ENCODE measurements at places on chromosomes 2 and 18.

DNA sequence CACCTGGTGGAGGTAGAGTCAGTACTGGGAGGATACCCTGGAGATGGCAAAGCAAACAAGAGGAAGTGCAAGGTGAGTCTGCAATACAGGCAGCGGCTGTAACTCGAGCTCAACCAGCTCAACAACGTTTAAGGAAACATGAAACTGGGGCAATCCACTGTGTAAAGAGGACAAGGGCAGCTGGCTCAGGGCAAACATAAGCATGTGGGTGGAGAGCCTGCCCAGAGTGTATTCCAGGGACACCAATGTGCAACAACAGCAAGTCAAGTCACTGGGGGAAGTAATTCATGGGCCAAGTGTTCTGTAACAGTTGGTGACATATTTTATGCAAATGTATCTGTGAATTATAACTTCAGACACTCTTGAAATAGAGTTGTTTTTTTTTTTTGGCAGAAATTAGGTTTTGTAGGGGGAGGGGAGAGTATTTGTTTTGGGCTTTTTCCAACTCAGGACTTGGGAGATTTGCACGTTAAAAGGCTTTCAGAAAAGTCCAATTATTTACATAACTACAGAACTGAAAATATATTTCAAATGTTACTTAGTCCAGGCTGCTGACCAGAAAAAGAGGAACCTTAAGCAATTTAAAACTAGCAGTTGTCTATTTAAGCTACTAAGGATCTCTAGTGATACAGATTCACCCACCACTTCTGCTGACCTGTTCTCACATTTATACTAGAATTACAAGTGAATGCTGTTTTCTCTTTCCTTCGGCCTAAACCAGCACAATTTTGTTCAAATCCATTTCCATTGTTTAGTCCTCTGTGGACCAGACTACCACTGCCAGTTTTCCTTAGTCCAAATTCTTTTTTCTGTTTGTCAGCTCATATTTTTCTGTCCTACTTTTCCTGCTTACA is 18.6 kb downstream of the NRXN1 start:
- no peak for DNase-seq

GRCh38 chr2:187842978-187843847 is 289.0 kb upstream of the TFPI start:
- no peak for DNase-seq

GRCh38 chr2:218557941-218558340 is 10.2 kb downstream of the USP37 start:
- DNase-seq: no peak

- no peak for DNase-seq
Observed at GRCh38 chr2:99181624-99182000, 628 bp downstream of the MRPL30 start.

GRCh38 chr2:36469710-36470109 is 114.1 kb downstream of the CRIM1 start:
- DNase-seq: no peak

GRCh38 chr2:240994171-240994896 is 4.1 kb upstream of the SNED1 start:
- DNase-seq: no peak

- DNase-seq: peak; percentile 73
Observed at GRCh38 chr2:74553892-74554819, at the start of the genes DOK1 and LOXL3. Gene DOK1, plus strand, starts transcription at chr2:74554720. Its CDS starts 35 bp downstream, at chr2:74554755. Gene LOXL3, minus strand, starts transcription at chr2:74553942. Its CDS starts 1,308 bp downstream, at chr2:74552634.

GRCh38 chr18:31190919-31191318 is 28.3 kb upstream of the DSC1 start:
- DNase-seq: no peak

- DNase-seq: no peak
Observed at GRCh38 chr2:164840458-164840929, 1.1 kb downstream of the COBLL1 start.

DNA sequence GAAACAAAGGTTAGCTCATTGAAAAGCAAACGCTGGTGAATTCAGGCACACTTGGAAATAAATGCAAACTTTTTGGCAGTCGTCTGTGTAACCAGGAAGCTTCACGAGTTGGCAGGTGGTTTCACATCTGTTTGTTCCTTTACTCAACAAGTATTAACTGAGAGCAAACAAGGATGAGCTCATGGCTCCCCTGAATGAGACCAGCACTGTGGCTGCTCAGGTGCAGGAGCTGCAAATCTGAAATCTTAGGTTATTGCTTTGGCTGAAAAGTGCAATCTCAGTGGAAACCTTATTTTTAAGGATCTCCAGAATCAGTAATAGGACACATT is 46.3 kb downstream of the SH3RF3 start:
- DNase-seq: no peak

DNA sequence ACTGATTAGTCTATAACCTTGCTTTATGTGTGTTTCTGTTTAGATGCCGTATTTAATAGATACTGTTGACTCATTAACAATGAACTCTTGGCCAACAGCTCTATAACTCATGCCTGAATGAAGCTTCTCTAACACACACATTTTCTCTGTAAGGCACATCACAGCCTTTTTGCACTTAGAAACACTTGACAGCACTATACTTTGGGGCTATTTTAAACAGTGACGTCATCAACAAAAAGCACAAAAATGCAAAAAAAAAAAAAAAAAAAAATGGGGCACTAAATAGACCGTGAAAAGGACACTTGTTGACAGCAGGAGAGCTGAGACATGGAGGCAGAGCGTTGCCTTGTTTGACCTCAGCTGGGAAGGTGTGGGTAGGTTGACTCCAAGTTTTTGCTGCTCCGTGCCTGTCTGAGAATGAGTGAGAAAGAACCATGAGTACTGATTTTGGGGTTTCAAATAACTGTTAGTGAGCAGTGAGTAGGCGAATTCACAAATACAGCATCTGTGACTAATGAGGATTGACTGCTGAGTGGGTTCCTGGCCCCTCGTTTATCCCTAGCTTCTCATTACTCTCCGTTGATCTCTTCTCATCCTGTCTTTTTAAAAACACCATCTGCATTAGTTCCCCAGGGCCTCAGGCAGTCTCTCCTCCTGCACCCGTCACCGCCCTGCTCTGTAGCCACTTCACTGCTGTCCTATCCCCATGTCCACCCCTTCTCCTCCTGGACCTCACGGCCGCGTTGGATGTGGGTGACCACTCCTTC is 24.4 kb downstream of the SPP2 start:
- no peak for DNase-seq

DNA sequence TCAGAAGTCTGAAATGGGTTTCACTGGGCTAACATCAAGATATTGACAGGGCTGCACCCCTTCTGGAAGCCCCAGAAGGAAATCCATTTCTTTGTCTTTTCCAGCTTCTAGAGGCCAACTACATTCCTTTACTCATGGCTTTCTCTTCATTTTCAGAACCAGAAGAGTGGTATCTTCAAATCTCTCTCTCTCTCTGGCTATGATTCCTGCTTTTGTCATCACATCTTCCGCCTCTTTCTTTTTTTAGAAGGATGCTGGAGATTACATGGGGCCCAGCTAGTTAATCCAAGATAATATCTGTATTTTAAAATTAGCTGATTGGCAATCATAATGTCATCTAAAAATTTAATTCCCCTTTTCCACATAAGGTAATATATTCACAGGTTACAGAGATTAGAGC is 23.8 kb downstream of the COL5A2 start:
- no peak for DNase-seq

DNA sequence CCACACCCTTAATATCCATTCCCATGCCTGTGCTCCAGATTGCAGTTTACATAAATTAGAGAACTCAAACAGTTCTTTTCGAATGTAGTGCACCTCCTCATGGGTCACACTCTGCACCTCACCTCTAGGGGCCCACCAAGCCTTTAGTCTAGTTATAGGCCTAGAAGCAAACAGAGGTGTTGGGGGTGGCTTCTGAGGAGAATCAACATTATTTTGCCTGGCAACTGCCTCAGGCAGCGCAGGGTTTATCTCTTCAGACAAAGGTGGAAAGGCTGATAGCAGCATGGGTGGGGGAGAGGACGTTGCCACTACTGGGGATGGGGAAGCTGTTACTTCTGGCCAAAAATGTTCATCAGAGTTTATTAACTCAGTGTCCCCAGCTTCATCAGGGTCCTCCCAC is 5.0 kb upstream of the GYPC start:
- DNase-seq: no peak

DNA sequence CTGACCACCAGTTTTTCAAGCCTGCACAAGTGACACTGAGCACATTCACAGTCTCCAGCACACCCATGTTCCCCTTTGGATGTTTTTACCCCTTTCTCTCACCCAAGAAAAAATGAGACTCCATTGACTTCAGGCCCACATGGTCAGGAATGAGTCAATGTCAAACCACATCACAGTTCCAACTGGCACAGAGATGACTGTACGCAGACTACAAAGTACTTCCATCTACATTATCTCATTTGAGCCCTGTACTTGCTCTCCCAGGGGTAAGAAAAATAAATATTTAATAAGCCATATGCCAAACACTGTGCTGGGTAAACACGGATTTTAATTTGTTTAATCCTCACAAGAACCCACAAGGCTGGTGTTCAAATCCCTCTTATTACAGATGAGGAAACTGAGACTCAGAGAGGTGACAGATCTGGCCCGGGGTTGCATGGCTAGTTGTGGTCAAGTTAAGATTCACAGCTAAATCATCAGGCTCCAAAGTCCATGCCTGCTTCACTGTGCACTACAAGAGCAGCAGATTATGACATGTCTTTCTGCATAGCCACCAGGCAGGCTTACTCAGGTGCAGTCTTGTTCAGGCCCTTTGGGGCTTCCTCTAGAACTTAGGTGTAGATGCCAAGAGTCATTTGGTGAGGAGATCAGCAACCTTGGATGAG is 106.1 kb downstream of the TXNL1 start:
- no peak for DNase-seq

DNA sequence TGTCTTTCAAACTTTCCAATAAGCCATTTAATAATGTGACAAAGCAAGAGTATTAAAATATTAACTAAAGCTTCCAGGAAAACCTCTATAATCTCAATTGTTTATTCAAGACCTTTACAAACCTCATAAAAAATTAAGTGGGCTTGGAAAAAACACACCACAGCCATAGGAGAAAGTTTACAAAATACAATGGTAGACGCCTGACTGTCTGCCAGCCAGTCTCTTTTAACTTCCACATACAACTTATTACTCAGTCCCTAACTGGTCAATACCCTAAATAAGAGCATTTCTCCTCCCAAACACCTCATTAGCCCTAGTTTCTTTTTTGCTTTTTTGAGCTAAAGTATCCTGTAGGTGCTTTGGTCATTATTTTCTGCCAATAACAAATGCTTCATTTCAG is 247.4 kb upstream of the CYP26B1 start:
- DNase-seq: no peak

DNA sequence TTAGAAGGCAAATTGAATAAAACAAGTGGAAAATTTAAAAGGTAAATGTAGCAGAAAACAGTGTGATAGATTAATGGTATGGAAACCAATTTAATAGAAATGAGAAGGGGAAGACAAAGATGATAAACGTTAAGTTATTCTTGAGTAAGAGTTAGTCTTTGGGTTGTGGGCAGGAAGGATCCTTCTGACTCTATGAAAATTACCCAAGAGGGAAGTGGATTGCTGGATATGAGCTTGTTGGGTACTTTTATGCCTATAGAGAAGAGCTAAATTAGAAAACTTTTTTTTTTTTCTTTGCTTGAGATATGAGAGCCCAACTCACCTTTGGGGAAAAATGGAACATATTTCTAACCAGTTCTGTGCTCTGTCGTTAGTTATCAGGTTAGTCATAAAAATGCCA is 144.0 kb downstream of the LDLRAD4 start:
- no peak for DNase-seq

GRCh38 chr2:170680172-170680941 is 34.8 kb upstream of the SP5 start:
- no peak for DNase-seq

- no peak for DNase-seq
Observed at GRCh38 chr2:158518084-158518483, 61.3 kb downstream of the PKP4 start.

DNA sequence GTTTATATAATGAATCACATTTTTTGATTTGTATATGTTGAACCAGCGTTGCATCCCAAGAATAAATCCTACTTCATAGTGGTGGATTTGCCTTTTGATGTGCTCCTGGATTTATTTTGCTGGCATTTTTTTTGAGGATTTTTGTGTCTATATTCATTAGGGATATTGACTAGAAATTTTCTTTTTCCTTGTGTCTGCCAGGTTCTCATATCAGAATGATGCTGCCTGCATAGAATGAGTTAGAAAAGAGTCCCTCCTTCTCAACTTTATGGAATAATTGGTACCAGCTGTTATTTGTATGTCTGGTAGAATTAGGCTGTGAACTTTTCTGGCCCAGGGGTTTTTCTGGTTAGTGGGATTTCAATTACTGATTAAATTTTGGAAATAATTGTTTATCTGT is 457.4 kb upstream of the DSEL start:
- DNase-seq: no peak

DNA sequence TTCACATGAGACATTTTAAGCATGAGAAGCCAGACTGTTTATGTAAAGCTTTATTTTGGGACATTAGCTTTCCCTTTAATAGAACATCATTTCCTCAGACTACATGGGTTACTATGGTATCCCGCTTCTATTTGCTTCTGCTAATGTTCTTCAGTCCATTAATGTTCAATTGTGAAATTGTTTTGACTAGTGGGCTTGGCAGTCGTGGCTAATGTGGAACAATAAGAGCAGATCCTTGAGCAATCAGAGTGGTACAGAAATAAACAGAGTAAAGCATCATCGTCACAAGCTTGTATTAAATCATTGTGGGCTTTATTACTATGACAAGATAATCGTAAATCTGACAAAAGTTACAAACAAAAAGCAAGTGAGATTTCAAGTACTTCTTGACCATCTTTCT is 60.2 kb downstream of the PDE1A start:
- no peak for DNase-seq

GRCh38 chr2:223625652-223626051 is 23.5 kb upstream of the SCG2 start:
- DNase-seq: no peak

DNA sequence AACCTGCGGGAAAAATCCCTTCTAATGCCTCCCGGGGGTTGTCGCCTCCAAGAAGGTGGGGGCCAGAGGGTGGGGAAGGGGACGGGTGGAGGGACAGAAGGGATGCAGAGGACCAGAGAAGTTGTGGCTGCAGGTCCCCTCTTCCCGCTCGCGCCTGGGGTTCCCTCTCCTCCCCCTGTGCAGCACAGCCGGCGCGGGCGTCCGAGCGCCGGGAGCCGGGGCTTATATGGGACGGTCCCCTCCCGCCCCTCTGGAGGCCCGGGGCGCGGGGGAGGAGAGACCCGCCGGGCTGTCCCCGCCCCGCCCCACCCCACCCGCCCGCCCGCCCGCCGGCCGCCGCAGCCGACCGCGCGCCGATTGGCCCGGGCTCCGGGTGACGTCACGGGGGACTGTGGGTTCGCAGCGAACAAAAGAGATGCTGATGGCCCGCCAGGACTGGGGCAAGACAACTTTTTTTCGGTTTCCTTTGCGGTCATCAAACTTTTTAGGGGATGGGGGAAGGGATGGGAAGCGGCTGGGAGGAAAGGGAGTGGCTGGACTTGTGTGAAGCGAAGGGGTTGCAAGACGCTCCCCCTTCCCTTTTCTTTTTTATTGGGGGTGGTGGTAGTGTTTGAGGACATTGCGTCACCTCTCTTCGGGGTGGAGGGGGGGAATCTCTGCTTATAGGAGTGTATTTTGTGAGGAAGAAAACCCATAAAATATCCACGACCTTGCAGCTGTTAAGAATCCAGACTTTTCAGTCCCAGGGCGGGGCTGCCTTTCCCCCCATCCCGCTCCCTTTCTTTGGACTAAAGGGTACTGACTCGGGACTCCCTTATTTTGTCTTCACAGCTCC is at the start of gene FN1:
FN1 (minus strand) TSS at position 199 of the 835 bp plus-strand sequence. CDS start 266 bp downstream, outside the sequence.
- peak; percentile 59 for DNase-seq

Data from stimulated activated CD8-positive, alpha-beta memory T cell treated with anti-CD3 and anti-CD28 coated beads, Interleukin-7, amount 100 ng/mL, for 4 hours (primary cell).